ENCODE measurements at places on chromosomes 4 and X.

DNA sequence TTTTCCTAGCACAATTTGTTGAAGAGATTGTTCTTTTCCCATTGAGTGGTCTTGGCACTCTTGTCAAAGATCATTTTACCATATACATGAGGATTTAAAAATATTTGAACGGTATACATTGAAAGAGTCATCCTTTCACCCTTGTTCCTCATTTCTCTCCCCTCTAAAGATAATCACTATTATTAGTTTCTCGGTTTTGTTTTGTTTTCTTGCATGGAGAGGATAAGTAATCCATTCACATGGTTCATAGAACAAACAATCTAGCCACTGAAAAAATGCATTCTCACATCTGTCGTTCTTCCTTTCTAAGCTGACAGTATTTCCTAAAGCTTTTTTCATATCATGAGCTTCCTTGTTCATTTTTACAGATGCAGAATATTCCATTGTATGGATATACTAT lies 39.2 kb upstream of the MSMO1 start:
- no peak for DNase-seq

- DNase-seq = no peak
Observed at GRCh38 chrX:129959493-129959832, 23.0 kb upstream of the BCORL1 start.

DNA sequence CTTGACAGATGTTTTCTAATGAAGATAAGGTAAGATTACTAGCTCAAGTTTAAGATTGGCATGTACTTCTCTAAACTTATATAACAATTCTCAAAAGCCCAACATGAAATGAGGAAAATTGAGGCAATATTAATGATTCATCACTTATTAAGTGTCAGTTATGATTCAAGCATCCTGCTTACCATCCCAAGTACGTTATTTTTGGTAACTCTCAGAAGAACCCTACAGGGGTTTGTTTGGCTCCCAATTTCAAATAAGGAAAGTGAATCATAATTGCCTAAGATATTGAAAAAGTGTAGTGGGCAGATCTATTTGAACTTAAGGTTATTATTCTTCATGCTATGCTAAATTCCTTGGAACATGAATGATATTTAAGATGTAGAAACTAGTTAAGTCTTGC lies 387.9 kb upstream of the TENM3 start:
- DNase-seq = no peak

GRCh38 chr4:60726779-60727178 lies 473.3 kb upstream of the ADGRL3 start:
- DNase-seq = no peak

DNA sequence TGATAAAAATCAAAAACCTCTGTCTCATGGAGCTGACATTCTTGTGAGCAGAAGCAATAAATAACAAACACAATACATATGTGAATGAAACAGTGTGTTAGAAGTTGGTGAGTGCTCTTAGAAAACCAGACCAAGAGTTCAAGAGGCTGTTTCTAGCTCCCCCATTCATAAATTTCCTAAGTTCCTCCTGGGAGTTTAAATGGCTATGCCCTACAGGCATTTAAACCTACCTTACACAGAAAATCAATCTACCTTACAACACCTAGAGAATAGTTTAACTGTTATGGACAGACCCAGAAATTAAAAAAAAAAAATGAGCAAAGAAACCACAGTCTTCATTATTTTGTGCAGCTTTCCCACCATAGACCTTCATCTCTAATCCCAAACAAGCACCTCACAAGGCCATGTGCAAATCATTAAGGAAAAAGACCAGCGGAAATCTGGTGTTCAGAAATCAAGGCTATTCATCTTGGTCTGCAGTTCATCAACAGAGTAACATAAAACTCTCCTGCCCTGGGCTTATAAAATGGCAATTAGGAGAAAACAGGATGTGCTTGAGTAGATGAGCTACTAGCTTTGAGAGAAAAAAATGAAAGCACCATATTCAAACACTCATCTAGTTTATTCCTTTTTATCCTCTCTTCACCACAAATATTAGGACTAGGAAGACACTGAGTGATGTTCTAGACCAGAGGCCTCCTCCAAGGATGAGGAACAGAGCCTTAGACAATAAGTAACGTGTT lies 147.2 kb downstream of the SHROOM3 start:
- no peak for DNase-seq

- no peak for DNase-seq
Observed at GRCh38 chr4:141705048-141705746, 68.8 kb downstream of the IL15 start.

DNA sequence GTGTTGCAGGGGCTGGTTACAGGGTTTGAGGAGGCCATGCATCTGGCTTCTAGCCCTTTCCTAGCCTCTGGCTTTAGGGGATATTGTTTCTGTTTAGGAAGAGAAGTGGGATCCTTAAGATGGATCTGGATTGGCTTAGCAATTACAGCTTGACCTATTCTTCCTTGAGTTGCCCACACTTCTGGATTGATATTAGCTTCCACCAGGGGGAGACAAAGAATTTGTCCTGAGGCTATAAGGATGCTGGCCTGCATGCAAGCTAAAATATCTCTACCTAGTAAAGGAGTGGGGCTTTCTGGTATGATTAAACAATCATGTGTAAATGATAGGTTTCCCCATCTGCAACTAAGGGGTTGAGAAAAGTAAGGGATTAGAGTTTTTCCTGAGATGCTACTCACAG lies 117.2 kb downstream of the TEX13C start:
- DNase-seq = no peak

GRCh38 chr4:88960576-88960975 lies 96.4 kb downstream of the FAM13A start:
- DNase-seq = no peak

- no peak for DNase-seq
Observed at GRCh38 chr4:3210467-3210866, 38.5 kb upstream of the MSANTD1 start.

GRCh38 chr4:102580463-102580842 lies 79.3 kb downstream of the NFKB1 start:
- DNase-seq = no peak

- DNase-seq = no peak
Observed at GRCh38 chr4:5773271-5773555, 62.2 kb downstream of the EVC start.

GRCh38 chr4:134421734-134422133 lies 220.1 kb upstream of the PABPC4L start:
- DNase-seq = no peak

- DNase-seq = no peak
Observed at GRCh38 chr4:168506014-168506413, 9.2 kb downstream of the PALLD start.

DNA sequence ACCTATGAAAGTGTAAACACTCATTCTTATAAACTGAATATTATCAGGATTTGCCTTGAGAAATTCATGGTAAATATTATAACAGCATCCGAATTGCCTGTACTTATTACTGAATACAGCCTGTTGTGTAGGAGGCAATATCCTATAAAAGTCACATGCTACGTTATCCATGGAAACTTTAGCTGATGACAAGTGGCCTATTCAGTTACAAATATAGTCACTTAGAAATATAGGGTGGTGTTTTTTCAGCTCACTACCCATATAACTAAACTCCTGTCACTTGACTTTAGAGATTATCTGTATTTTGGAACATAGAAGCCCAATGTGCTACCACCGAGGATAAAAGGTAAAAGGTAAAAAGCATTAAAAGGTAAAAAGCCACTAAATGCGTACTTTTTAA lies 493.4 kb downstream of the INPP4B start:
- no peak for DNase-seq

- no peak for DNase-seq
Observed at GRCh38 chrX:118356154-118356701, 10.3 kb downstream of the WDR44 start.

- DNase-seq = no peak
Observed at GRCh38 chrX:30659421-30659820, 6.2 kb downstream of the GK start.

DNA sequence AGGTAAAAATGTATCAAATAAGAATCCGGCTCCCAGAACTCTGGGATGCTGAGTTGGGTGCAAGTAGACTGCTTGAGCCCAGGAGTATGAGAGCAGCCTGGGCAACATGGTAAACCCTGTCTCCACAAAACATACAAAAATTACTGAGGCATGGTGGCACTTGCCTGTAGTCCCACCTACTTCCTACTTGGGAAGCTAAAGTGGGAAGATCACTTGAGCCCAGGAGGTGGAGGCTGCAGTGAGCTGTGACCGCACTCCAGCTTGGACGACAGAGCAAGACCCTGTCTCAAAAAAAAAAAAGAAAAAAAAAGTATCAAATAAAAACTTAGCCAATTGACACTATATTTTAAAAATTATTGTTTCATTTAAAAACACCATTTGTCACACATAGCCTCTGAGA lies 84.4 kb downstream of the FBXW7 start:
- no peak for DNase-seq

DNA sequence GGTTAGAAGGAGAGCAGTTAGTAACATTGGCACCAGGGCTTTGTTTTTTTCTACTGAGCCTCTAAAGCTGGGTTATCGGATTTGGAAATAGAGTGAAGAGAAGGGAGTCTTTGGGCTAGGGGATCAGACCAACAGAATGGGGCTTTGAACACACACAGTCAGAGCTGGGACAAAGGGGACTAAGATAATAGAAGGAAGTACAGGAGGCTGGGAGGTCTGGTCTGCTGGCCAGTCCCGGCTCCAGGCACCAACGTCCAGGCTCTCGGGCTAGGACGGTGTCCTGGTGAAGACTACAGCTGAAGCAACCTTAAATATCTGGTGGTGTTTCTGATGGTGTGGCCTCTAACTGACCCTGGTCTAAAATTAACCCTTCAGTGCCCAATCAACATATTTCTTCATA lies 57.5 kb downstream of the HHIP start:
- no peak for DNase-seq

GRCh38 chrX:16594490-16594889 lies 55.5 kb upstream of the S100G start:
- DNase-seq = no peak

GRCh38 chrX:1600406-1601050 lies 9.1 kb downstream of the AKAP17A start:
- DNase-seq = no peak

DNA sequence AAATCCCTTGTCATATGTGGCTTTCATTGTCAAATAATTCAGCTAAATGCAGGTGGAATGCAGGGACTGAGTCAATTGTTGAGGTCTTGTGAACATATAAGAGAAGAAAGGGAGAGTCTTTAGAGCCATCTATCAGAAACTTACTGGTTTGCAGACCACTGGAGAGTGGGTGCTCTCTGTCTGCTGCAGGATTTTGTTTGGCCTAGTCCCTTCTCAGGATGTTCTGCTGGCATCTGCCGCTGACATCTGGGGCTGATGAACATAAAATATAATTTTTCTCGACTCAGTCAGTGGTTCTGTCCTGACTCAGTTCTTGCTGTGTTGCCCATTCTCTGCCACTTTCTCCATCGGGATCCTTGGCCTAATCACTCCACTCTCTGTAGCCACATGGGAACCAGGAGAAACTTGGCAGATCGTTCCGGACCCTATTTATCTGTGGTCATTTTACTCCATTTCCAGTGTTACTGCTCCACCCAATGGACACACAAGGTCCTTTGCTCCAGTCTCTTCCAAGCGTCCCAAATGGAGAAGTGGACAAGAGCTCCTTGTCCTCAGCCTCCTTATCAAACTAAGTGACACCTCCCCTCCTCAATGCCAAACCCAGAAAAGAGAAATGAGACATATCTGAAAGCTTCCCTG lies 436.2 kb downstream of the FAT4 start:
- no peak for DNase-seq

DNA sequence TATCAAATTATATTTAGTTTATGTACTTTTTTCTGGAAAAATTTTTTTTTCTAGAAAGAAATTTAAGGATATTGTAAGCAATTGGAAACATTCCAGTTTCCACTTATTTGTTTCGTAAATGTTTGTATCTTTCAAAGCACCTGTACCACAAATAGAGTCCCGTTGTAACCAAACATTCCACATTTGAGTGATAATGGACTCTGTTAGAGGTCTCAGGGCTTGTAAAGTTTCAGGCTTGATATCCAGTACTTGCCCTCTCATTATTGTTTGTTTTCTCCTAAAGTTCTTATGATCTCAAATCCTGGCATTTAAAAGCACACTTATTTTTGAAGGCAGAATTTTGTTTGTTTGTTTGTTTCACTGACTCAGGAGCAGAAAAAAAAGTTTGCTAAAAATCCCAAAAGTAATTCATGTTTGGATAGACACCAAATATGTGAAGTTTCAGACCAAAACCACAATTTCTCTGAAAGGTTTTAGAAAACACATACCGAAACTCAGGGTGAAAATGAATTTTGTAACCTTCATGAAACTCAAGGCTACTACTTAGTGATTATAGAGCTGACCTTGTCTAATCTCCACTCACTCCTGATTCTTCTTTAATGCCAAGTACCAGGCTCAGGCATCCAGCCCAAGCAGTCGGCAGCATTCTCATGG lies 5.7 kb upstream of the TMEM192 start:
- no peak for DNase-seq

GRCh38 chr4:169337510-169337909 lies 66.8 kb upstream of the SH3RF1 start:
- no peak for DNase-seq

- no peak for DNase-seq
Observed at GRCh38 chrX:8191022-8191421, 20.0 kb upstream of the VCX2 start.

GRCh38 chrX:134173541-134174272 lies 63.3 kb upstream of the CCDC160 start:
- no peak for DNase-seq

- DNase-seq = no peak
Observed at GRCh38 chr4:84907145-84907544, 59.3 kb downstream of the WDFY3 start.

DNA sequence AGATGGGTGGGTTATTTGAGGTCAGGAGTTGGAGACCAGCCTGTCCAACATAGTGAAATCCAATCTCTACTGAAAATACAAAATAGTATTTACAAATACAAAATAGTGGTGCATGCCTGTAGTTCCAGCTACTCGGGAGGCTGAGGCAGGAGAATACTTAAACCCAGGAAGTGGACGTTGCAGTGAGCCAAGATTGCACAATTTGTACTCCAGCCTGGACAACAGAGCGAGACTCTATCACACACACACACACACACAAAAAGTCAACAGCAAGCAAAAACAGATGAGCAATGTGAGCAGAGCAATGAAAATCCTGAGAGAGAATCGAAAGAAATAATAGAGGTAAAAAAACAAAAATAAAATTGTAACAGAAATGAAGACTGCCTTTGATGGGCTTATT lies 168.8 kb downstream of the PCDH18 start:
- DNase-seq = no peak

- no peak for DNase-seq
Observed at GRCh38 chrX:136086521-136086920, 60.8 kb upstream of the FHL1 start.
